Left lobe of liver (tissue), 2 donors: ENCODE measurements at places on chromosomes 6 and 20.

- no peak for DNase-seq
Measured at GRCh38 chr20:54155736-54156317, 18.0 kb downstream of the CYP24A1 start.

DNA sequence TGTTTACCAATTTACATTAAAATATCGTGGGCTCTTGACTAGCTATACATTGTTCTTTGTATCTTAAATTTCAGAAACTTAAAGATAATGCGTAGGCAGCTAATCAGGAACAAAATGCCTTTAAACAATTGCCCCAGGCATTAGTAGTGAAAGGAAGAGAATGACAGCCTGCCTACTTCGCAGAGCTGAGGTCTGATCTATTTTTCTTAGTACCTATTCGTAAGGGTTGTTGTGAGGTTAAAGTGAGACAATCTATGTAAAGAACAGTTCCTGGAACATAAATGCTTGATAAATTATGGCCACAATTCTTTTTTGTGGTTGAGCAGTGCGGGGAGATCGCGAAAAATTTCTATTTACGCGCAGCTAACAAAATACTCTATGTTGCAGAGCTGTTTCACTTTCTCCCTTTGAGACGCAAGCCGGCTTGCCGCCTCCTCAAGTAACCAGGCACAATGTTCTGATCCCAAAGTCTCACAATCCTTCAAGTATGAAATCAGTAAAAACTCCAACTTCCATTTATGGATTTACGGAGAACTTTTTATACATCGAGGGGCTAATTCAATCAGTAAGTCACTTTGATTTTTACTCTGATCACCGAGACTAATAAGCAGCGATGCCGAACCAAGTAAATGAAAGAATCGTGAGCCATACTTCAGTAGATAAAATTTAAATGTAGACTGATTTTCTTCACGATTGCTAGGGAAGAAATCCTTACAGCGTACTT lies 878 bp upstream of the PNRC1 start:
- DNase-seq: no peak

DNA sequence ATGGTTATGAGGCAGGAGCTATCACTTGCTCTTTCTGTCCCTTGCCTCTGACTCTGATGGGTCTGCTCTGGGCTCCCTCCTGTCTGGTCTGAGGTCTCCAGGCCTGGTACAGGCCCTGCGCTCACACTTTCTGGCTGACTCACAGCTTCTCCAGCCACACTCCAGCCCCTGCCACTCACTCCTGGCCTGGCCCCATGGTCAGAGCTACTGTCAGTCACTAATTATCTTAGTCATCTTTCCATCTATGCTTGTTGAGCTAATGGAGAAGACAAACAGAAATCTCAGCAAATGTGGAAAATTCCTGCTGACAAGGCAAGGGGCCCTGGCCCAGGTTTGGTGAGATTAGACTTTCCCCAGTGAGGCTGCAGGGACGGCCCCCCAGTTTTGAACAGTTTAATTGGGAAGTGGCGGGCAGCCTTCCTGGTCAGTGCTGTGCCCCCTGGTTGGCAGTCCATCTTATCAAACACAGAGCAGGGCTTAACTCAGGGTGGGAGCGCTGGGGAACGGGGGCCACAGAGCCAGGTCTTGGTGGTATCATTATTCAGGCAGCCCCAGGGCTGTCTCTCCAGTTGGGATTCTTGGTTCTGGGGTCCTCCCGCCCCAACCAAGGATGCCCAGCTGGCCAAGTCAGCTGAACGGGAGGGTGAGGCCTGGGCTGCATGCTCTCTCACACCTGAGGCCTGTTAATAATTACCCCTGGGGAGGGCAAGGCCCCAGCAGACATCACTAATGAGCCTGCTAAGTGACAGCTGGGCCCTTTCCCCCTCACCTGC lies 63.4 kb downstream of the VEGFA start:
- DNase-seq: no peak

GRCh38 chr6:31529329-31530150 lies 778 bp downstream of the MCCD1 start:
- DNase-seq: no peak

- no peak for DNase-seq
Measured at GRCh38 chr20:58407966-58408557, 19.0 kb downstream of the VAPB start.

GRCh38 chr6:45432977-45433376 lies 55.2 kb upstream of the SUPT3H start:
- no peak for DNase-seq

DNA sequence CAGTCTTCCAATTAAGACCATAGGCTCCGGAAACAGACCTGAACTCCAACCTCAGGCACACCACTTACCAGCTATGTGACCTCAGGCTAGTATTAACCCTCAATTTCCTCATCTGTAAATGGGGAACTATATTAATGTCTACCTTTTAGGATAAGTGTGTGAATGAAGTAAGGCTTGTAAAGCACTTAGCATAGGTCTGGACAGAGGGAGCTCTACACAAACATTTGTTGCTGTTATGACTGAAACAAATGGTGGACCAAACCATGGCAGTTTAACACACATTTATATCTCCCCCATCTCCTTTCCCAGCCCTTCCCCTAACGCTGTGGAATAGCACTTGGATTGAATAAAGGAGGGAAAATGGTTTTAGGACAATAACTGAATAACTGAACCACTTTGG lies 48.7 kb downstream of the TSHZ2 start:
- DNase-seq: no peak

- no peak for DNase-seq
Measured at GRCh38 chr6:144365271-144365670, 80.1 kb downstream of the UTRN start.

DNA sequence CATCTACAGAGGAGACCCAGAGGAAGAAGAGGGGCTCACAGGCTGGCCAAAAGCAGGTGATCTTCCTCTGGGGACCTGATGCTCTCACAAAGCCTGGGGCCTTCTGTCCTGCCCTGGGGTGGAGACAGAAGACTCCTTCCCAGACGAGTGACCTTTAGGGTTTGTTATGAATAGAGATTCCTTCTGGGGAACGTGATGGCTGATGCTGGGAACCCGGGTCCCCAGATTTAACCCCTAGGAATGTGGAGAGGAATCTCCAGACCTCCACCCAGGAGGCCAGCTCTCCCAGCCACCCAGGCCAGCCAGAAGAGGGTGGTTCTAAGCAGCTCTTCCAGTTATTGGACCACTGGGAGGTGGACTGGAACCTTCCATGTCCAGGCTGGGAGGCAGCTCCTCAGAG lies 16.8 kb upstream of the CCN5 start:
- DNase-seq: no peak

DNA sequence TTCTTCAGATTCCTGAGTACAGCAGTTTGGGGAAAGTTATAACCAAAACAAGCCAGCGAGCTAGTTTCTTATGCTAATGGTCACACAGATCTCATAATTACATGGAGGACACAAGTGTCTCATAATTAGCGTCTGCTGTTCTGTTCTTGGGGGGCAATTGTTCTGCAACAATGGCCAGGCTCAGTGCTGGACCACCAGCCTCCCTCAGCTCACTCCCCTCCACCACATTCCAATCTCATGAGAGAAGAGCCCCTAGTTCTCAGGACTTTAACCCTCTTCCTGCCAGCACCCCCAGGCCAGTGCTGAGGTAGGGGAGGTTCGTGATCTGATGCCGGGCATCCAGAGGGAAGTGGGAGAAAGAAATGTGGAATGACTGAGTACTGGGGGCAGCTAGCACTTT lies 20.2 kb upstream of the TOX2 start:
- DNase-seq: no peak

DNA sequence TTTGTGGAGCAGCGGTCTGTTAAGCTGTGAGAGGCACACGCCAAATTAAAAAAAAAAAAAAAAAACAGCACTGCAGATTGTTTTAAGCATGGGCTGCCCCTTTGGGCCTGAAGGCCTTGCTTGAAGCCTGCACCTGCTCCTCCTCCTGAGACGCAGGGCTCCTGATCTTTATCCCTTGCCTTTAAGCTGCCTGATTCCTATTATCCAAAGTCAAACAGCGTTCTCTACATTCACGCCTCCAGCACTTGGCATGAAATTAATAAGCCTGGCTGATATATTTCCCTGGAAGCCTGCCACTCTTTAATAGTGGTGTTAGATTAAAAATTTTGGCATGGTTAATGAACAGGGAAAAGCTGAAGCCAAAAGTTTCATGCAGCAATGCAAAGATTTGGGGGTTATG lies 163.9 kb downstream of the FAXC start:
- no peak for DNase-seq

DNA sequence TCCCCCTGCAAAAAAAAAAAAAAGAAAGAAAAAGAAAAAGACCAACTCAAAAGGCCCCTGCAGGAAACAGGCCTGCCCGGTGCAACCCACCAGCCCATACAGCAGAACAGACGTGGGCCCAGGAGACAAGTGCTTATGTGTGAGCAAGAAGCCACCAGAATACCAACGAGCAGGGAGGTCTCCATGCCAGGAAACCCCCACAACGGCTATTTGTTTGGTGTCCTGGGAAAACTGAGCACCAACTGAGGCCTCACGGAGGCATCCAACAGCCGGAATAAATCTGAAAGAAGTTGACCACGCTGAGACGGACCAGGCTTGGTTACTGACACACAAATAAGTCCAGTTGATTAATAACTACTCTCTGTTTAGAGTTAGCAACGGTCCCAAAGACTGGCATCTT lies 29.7 kb downstream of the PTPRT start:
- no peak for DNase-seq

GRCh38 chr6:32912951-32913350 lies 27.9 kb downstream of the HLA-DMB start:
- DNase-seq: no peak

DNA sequence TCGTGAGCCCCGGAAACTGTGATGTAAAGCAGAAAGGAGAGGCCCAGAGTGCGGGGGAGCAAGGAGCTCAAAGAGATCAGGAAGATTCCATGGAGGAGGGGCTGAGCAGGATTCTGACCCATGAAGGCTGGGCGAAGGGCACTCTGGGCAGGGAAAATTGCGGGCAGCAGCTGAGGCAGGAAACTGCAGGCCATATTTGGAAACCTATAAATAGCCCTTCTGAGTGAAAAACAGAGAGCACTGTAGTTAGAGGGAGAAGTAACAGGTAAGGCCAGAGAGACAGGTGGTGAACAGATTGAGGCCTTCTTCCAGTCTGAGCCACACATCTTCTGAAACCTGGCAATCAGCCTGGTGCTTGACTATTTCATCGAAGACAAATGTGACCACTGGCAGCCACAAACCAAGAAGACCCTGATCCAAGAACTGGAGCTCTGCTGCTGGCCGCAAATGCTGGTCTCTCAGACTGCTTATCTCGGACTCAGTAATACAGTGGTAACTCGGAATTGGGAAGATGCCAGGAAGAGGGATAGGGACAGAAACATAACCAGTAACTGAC lies 14.1 kb upstream of the BEND3 start:
- no peak for DNase-seq

DNA sequence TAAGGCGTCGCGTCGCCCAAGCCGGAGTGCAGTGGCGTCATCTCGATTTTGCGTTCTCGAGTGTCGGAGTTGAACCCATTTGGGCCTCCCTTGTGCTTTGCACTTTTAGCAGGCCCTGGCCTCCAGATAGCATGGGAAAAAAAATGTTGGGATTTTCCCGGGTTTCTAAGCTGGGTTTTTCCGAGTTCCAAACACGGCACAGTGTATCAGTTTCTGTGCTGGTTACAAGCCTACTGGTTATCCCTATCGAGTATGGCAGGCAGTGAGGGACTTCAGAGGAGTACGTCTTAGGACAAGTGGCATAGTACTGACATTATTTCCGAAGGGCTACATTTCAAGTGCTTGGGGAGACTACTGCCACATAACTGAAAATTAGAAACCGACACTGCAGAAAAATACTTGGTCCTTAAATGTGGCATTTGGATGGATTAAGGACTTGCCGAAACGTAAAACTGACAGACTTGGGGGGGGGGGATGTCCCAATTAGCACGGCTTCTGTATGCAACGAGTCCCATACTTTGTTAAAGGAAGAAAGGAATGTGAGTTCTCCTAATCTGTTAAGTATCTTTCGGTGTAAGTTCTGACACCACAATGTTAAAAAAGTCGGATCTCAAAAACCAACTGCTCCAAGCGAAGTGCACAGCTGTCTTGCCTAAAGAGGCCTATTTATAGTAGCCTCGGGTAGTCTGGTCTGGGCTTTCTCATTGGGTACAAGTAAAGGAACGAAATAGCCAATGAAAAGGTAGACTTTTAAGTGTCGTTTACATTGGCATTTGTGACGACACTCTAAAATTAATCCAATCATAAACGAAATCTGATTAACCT lies 70.2 kb downstream of the HFE start:
- DNase-seq: no peak

DNA sequence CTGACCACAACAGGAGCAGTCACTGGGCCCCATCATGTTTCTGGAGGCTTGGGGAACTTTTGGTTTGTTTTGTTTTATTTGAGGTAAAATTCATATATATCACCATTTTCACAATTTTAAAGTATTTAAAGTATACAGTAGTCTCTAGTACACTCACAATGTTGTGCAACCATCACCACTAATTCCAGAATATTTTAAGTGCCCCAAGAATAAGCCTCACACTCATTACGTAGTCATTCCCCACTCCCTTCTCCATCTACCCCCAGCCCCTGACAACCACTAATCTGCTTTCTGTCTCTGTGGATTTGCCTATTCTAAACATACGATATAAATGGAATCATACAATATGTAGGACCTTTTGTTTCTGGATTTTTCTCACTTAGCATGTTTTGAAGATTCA lies 29.0 kb downstream of the RTN4IP1 start:
- no peak for DNase-seq

GRCh38 chr20:64131406-64131805 lies 24.0 kb upstream of the NPBWR2 start:
- no peak for DNase-seq

DNA sequence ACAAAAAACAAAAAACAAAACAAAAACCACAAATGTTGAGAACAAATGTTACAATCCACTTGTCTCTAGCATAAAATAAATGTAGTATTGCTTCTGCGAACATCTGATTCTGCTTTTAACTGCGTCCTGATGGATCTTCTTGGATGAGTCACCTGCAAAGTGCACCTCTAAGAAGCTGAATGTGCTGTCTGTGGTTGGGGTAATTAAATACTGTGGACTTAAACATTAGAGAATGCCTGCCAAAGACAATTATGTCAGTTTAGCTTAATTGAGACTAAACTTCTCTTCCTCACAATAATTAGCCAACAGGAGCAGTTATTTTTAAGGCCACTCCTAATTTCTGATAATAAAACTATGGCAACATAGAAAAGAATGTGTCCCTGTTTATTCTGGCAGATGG lies 253.4 kb downstream of the PHACTR1 start:
- no peak for DNase-seq

- DNase-seq: peak; percentile 76
Measured at GRCh38 chr6:116210750-116211425, 43.0 kb downstream of the TSPYL4 start.

- no peak for DNase-seq
Measured at GRCh38 chr6:116447052-116447451, 14.1 kb upstream of the CALHM6 start.

DNA sequence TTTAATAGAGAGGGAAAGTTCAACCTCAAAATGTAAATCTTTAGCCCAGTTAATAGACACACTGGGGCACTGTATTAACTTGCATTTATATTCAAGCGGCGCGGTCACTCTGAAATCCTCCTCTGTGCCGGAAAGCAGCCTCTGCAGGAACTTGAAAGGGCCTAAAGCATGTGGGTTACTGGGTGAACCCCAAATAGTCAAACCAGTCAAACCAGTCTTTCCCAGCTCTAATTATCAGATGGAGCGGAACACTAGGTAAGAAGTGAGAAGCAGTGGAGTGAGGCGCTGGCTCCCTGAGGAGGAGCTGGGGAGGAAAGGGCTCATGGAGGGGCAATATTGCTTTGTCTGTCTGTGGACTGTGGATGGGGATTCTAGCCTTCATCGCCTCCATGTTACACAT lies 531.3 kb downstream of the QKI start:
- no peak for DNase-seq

- DNase-seq: no peak
Measured at GRCh38 chr20:11473983-11474382, 443.7 kb upstream of the BTBD3 start.
